COLO829 (cell line): ENCODE measurements at places on chromosomes 5 and 9.
A peak's percentile ranks its signal among the peaks of the same experiment; 100 is the strongest.

DNA sequence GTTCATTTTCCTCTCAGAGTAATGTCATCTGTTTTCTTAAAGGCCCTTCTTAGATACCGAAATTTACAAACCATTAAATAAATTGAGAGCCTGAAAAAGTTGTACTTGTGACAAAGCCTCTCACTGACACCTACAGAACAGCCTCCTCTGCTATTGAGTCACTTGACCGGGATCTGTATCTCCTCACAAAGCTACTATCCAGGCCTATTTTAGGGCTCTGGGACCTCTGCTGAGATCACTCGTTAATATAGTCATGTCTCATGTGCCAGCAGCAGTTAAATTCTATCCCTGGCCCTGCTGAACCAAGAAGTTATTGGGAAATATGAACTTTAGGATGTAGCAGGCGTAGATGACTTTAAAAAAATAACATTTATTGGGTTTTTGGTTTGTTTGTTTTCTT is 31.1 kb downstream of the FBXO38 start:
- no peak for DNase-seq

- no peak for DNase-seq
Observed at GRCh38 chr5:107598958-107599357, 71.8 kb downstream of the EFNA5 start.

DNA sequence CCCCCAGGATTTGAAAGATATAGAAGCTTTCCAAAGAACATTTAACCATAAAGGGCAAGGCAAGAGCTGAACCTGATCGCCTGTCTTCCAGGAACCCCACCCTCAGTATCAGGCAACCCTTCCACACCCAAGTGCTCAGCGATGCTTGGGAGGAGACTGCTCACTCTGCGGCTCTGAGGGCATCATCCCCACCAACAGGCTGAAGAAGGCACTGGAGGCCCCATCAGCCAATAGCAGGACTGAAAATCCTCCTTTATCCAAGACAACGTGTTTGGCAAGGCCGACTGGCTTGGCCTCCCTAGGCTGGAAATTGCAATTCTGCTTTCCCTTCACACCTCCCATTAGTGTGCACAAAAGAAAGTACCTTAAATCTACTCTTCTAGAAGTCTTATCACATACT is 1.4 kb upstream of the PPP2CA start:
- DNase-seq = no peak

DNA sequence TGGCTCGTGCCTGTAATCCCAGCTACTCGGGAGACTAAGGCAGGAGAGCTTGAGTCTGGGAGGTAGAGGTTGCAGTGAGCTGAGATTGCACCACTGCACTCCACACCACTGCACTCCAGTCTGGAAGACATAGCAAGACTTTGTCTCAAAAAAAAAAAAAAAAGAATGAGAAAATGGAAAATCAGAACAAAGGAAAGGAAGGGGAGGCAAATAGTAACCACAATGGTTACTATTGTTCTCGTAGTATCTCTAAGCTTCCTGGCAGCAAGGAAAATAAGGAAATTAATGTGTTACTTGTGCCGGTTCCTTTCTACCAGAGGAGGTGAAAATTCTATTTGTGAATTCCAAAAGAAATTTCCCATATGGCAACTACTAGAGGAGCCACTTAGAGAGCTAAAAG is 48.5 kb upstream of the BNC2 start:
- DNase-seq = peak; percentile 10

GRCh38 chr9:88537761-88538091 is 2.7 kb downstream of the NXNL2 start:
- DNase-seq = no peak

DNA sequence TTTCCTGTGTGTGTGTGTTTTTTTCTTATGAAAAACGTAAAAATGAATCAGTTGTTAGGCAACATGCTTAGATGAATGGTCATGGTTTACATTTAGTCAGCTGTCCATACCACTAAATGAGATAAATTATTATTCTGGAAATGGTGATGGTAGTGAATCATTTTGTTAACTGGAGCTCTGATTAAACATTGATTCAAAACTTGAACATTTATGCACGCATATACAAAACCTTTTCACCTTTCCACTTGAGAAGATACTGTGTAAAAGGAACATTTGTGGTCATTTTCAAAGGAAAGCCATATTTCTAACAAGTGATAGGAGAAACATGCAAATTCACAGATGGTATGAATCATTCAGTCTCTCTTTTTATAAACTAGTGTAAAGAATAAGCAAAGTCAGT is 162.0 kb downstream of the SLC25A46 start:
- no peak for DNase-seq

GRCh38 chr5:124507688-124508087 is 238.8 kb downstream of the ZNF608 start:
- no peak for DNase-seq

DNA sequence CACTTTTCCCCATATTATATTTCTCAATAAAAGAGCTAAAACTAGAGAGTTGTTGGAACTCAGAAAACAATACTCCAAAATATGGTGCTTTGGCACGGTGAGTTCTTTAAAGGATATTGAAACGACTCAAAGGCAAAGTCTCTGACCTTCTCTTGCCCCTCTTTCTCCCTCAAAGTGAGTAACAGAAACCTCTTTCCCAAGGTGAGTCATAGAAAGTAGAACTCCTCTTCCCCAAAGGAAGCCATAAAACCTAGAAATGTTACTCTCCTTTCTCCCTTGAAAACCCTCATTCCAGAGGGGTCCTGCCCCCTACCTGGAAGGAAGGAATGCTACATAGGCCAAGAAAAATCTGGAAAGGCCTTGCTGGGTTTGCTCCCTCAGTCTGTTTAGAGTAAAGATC is 47.5 kb downstream of the RAPGEF6 start:
- no peak for DNase-seq

DNA sequence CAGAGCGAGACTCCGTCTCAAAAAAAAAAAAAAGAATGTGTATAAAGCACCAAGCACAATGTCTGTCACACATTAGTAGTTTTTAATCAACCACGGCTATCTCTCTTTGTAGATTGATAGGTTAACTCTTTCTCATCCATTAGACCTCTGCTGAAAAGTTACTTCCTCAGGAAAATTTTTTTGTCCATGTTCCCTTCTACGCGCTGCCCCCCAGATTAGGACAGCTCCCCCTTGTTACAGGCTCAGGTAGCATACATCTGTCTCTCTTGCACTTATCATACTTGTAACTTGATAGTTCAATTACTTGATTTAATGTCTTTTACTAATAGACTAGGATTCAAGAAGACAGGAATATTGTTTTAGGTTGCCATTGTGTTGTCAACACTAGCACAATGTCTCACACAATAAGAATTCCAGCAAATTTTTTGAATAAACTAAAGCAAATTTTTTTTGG is 1.5 kb downstream of the SPDL1 start:
- no peak for DNase-seq

DNA sequence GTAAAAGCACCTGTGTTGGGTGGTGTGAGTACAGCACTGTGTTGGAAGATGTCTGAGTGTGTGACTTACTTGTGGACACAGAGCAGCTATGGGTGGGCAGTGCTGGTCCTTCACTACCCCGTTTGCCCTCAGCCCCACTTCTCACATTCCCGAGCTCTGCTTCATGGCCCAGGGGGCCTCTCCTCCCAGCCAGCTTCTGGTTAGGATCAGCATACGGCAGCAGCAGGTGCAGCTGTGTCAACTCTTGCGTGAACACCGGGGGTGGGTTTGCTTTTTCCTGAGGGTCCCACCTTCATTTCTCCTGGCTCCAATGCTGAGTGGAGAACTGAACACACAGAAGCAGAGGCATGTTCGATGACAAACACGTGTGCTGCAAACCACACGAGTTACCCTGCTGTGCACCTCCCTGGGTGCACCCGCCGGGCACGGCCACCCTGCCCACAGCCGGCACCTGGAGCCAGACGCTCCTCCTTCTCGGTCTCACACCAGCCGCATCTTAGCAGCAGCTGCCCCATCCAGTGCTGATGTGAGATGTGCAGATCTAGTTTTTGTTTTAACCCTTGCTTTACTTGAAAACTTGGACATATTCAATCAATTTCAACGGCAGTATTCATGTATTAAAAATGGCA is 14.9 kb upstream of the SLC6A3 start:
- no peak for DNase-seq

- DNase-seq = no peak
Observed at GRCh38 chr9:89225991-89226471, 47.4 kb upstream of the SHC3 start.

DNA sequence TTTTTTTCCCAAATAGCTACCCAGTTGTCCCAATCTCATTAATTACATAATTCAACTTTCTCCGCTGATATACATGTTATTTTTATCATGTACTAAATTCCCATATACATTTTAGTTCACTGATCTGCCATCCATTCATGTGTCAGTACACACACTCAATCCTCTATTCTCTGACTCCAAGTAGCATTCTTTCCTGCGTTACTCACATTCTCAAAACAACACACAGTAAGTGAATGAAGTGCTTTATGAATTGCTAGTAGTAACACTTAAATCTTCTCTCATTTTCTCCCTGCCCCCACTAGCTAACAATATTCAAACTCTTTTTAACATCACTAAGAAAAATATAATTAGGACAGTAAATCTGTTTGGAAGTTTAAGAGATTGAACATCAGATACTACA is 8.9 kb downstream of the ZNF366 start:
- DNase-seq = peak; percentile 74

GRCh38 chr5:40478766-40479165 is 200.9 kb upstream of the PTGER4 start:
- DNase-seq = no peak

- no peak for DNase-seq
Observed at GRCh38 chr5:104267320-104268015, 704.9 kb upstream of the NUDT12 start.

DNA sequence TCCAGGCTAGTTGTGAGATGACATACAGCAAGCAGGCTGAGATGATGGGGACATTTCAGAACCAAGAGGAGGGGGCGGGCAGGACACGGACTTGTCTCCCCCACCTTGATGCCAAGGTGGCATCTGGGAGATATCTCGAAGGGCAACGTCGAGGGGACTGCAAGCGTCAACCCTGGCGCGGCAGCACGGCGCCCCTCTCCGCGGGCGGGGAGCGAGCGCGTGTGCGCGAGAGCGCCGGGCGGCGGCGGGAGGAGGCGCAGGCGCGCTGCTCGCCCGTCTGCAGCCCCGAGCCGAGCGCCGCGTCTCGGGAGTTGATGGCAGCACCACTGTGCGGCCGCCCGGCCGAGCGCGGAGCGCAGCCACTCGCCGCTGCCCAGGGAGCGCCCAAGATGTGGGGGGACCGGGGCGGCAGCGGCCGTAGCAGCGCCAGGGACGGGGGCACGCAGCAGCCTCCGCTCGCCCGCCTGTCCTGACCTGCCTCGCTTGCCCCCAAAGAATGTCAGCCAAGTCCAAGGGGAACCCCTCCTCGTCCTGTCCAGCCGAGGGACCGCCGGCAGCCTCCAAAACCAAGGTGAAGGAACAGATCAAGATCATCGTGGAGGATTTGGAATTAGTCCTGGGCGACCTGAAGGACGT is at the start of gene PRR16:
PRR16 (plus strand) TSS at position 310 of the 636 bp plus-strand sequence.
- DNase-seq = peak; percentile 29

DNA sequence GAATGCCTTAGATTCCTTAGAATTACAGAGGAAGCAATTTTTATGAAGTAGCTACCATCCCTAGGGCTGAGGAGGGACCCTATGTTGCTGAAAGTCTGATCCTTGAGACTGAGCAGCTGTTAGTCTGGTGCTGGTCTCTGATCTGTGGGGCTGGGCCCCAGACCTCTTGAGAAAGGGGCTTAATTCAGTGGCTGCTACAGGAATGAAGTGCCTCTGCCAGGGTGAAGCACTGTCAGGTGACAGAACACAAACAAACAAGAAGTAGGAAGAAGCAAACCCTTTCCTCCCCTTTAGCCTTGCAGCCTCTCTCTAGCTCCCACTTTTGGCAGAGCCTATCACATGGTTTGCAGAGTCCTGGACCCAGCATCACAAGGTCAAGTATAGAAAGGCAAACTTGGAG is 64.0 kb upstream of the STC2 start:
- DNase-seq = no peak

DNA sequence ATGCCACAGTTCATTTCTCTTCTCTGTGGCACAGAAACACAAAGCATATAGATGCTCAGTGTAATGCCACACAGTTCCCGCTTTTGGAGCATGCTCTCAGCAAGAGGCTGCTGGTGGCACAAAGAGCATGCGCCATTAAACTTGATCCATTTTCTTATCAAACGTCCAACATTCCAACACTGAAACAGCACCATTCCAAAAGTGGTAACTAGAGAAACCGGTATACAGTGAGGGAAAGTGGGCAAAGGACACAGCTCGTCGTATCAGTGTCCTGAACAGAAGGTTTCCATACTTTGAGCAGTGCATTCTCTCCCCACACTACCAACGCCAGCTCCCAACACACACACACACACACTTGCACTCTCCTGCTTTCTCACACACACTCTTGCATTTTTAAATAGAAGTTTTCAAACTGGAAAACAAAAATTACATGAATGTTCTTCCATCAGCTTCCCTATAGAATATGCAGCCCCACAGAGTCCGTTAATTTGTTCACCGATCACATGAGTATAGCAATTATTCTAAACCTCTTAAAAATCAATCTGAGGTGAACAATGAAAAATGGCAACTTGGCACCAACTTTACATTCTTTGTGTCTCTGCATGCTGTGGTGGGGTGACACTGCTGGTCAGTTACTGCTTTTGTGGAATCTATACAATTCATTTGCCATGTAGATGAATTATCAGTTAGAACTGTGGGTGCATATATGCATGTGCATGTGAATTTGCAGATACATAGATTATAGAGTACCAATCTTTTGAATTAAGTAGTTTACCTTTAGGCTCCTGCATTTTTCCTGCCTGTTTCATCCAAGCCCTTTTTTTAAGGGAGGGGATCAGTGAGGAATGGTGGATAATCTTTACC is 5.7 kb downstream of the NFIB start:
- no peak for DNase-seq

DNA sequence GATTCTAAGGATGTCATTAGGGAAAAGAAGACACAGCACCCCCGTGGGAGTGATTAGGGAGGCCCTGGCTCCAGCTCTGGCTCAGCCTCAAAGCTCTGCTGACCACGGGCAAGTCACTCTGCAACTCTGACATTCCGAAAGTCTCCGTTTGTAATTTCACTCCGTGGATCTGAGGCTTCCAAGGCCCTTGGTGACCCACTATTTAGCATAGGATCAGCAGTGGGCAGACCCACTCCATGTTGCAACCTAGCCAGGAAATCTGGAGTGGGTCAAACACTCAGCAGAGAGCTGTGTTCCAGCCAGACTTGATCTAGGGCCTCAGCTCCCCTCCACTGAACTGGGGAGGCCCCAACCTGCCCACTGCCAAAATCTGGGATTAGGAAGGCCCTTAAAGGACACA is 11.8 kb downstream of the PHF19 start:
- no peak for DNase-seq

DNA sequence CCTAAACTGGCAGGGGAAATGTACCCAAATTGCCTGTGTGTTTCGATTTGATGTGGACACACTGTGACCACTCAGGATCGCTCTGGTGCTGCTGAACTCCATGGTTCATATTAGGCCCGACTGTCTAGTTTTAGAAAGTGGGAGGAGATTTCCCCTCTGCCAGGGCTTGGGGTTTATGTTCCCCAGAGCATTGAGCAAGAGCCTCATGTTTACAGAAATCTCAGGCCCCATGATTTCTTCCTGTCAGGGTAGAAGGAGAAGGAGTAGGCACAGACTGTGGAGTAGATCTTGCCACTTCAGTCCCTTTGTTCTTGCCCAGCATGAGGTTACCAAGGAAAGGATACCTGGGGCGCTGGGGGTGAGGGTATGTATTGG is 40.8 kb upstream of the GLRX start:
- DNase-seq = no peak

- DNase-seq = no peak
Observed at GRCh38 chr5:15864536-15865215, 314.9 kb downstream of the MARCHF11 start.

- no peak for DNase-seq
Observed at GRCh38 chr9:33242609-33243134, 2.7 kb downstream of the SPINK4 start.

GRCh38 chr5:92519811-92520632 is 1061.0 kb downstream of the NR2F1-AS1 start:
- no peak for DNase-seq
